Choroid plexus epithelial cell (primary cell): ENCODE measurements at places on chromosomes 2 and 18.

GRCh38 chr2:202425036-202425435 is 48.9 kb downstream of the BMPR2 start:
- no peak for DNase-seq

DNA sequence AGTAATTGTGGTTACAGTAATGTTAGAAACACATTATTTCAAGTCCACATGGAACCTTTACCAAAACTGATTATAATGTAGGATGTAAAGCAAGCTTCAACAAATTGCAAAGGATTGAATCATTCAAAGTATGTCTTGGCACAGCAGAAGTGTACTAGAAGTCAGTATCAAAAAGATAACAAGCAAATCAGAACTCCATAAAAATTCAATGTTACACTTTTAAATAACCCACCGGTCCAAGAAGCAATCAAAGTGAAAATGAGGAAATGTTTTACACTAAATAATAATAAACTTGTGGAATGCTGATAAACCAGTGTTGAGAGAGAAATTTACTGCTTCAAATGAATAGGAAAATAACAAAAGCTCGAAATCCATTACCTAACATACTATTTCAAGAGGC is 47.7 kb downstream of the TTC21B start:
- peak; percentile 60 for DNase-seq

DNA sequence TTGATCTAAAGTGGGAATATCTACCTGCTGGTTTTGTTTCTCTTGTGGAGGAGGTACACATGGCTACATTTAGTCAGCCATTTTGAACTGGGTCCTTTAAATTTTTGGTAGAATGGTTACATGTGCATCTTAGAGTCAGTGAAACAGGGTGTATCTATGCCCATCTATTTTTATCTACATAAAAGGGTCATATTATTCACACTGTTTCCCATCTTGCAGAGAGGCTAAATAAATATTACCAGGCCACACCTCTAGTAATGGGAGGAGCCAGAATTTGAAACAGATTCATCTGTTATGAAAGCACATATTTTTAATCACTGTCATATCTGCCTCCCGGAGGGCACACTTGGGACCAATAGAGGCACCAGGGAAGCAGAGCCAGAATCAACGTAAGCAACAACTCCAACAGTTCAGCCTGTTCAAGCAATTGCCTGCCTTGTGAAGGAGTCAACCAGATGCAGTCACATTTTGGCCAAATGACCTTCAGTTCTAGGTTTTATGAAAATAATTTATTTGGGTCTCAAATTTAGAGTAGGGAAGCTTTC is 376.8 kb downstream of the TSN start:
- peak; percentile 0 for DNase-seq

- DNase-seq, result no peak
Measured at GRCh38 chr2:27871802-27872201, 18.4 kb downstream of the RBKS start.

GRCh38 chr2:10058251-10059015 is 15.1 kb downstream of the KLF11 start:
- DNase-seq, result no peak

DNA sequence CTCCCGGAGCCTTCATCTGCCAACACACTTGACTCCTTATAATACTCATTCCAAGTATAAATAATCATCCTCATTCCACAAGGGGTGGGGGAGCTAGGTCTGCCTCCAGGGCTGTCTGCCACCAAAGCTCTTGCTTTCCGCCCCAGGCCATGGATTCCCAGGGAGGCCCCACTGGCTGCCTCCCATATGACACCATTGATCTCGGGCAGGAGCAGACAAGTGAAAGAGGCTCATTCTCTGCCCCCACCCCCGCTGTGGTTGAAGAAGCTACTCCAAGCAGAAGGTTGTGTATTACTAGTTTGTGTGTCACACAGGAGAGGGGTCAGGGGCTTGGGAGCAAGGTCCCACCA is 99.5 kb downstream of the MRO start:
- no peak for DNase-seq

- peak; percentile 32 for DNase-seq
Measured at GRCh38 chr2:101003278-101003775, 1.2 kb downstream of the RPL31 start.

- peak; percentile 89 for DNase-seq
Measured at GRCh38 chr18:67425672-67426071, 90.8 kb downstream of the DSEL start.

DNA sequence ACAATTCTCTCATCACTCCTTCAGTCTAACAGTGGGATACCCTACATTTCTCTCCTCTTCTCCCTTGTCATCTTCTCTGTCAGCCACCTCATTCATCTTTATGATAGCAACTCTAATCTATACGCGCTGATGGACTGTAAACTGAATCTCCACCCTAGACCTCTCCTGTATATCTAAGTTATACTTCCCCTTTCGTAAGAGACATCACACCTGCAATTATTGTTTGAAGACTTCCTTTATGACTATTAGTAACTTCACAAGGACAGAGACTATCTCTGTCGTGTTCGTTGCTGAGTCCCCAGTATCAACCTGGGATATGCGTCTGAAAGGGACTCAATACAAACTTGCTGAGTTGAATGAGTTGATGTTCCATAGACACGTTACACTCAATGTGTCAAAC is 263.2 kb downstream of the IRS1 start:
- no peak for DNase-seq

GRCh38 chr18:5059696-5060032 is 137.4 kb downstream of the AKAIN1 start:
- no peak for DNase-seq

DNA sequence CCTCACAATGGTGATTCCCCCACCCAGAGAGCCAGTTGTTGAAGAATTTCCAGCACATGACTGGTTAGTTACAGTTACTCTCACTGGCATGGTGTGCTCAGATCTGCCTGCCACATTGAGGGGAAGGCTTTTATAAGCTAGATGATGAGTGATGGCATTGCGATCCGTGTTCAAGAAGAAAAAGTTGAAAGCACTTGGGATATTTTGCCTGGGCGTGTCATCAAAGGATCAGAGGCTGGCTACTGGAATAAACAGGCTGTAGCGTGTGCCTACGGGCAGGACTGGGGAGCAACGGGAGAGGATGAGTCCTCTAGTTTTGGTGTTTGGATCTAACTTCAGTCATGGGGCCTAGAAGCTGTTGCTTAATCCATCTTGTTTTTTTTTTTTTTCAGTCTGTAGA is 175.0 kb downstream of the SETBP1 start:
- DNase-seq, result no peak

GRCh38 chr2:68152681-68153347 is 4.9 kb upstream of the PNO1 start:
- DNase-seq, result no peak

DNA sequence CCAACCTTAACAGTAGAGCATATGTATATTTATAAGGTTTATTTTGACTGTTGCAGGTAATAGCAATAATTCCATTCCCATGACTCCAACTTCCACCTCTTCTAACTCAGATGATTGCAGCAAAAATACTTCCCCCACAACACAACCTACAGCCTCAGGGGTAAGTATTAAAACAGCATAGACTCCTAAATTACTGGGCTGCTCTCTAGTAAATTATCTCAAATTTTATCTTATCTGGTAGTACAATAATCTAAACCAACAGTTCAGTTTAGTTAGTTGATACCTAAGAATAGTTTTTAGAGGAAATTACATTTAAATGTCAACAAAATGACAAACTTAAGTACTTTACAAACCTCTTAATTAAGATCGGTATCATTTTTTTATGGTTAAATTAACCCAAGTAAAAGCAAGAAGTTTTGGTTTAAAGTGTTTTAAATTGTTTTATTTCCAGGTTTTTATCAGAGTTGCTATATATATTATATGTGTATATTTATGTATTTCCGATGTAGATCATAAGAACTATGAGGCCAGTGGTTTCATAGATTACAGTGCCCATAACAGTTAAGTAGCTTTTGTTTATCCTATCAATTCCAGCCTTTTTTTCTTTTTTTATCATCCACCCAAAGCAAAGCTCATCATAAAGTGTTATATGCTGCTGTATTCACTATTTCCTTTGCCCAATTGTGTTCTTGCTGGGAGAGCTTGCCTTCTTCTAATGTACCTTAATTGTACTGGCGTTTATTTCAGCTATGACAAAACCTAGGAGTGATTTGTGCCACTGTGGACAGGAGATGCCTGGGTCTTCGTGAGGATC is 13.7 kb downstream of the GATA6 start:
- DNase-seq, result no peak

DNA sequence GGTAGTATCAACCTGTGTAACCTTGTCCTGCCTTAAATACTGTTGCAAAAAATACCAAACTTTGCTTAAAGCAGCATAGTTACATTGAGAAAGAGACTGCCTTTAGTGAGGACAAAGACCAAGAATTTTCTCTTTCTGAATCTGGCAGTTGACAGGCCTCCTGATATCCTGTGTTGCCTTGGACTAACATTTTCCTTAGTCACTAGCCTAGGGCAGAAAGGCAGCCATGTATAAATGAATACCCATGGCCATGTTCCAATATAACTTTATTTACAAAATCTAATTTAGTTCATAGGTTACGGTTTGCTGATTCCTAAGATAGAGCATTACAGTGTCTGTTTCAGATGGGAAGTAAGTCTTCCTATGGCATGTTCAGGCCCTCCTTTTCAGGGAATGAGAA is 895.4 kb downstream of the CNTNAP5 start:
- no peak for DNase-seq

GRCh38 chr2:37869304-37869703 is 55.8 kb upstream of the RMDN2 start:
- DNase-seq, result no peak

DNA sequence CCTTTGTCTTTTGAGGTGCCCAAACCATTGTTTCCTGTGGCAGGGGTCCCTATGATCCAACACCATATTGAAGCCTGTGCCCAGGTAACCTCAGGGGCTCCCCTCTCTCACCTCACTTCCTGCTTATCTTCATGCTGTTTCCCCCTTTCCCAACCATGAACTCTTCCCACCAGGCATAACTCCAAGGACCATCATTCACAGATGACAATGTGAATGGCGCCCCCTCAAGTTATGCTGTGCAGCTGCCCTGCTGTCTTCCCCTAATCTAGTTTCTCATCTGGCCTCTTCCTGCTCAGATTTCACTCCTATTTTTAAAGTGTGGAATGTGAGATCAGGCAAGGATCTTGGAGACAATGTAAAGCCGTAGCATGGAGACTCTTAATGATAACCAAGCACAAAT is 1.4 kb downstream of the GMPPA start:
- peak; percentile 44 for DNase-seq

DNA sequence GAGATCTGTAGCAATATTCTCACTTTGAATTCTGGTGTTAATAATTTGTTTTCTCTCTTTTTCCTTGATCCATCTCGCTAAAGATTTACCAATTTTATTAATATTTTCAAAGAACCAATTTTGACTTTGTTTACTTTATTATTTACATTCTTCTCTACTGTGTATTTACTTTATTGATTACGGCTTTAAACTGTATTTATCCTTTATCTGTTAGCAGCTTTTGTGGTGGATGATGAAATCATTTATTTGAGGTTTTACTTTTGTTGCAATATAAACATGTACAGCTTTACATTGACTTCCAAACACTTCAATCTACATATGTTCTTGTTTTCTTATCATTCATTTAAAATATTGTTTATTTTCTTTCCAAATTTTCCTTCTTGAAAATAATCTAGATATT is 719.9 kb downstream of the ADCYAP1 start:
- no peak for DNase-seq

DNA sequence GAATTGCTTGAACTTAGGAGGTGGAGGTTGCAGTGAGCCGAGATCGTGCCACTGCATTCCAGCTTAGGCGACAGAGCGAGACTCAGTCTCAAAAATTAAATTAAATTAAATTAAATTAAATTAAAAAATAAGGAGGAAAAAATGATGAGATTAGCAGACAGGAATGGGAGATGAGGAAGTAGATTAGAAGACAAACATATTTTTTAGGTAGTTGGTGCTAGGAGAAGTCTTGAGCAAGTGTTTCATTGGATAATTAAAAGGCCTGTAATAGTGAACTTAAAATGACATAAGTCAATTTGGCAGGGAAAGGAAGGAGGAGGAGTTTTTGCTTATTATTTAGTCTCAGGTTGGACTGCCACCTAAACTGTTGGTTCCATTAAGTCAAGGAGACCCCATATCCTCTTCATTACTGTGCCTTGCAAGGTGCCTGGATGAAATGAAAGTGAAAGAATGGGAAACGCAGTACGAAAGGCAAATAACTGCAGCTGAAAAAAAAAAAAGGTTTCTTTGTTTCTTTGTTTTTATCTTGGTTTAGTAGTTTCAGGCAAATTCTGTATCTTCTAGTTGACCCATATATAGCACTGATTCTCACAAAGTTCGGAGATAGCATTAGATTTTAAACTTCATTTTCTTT is 162.0 kb downstream of the SLC8A1 start:
- no peak for DNase-seq

GRCh38 chr2:223007531-223007930 is 44.5 kb upstream of the KCNE4 start:
- DNase-seq, result peak; percentile 52

- DNase-seq, result no peak
Measured at GRCh38 chr2:211930331-211930730, 608.3 kb downstream of the ERBB4 start.

GRCh38 chr2:3644246-3644525 is 13.8 kb upstream of the ALLC start:
- DNase-seq, result no peak

GRCh38 chr2:8086796-8087479 is 594.9 kb upstream of the ID2 start:
- peak; percentile 83 for DNase-seq

DNA sequence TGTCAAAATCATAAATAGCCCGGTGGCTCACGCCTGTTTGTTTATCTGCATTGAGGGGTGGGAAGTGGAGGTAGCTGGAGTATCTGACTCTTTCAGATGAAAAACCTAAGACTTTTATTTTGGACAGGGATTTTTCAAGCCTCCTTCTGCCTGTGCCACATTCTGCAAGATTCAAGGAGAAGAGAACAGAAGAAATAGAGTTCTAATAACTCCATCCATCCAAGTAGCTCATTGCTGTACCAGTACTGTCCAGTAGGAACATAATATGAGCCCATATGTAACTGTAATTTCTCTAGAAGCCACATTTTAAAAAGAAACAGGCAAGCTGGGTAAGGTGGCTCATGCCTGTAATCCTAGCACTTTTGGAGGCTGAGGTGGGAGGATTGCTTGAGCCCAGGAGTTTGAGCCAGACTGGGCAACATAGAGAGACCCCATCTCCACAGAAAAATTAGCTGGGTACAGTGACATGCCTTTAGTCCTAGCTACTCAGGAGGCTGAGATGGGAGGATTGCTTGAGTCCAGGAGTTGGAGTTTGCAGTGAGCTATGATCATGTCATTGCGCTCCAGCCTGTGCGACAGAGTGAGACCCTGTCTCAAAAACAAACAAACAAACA is 35.4 kb upstream of the NT5DC4 start:
- DNase-seq, result peak; percentile 56
